ENCODE measurements at places on chromosomes 11 and 22. TPM values are rescaled to one million over a fixed set of nuclear protein-coding genes. Genes with fewer than 3 reads are reported as not detected.

SLC25A18 gene
- total RNA-seq, result not detected

MN1 gene
- total RNA-seq, result 1.3 TPM

TXN2 gene
- 17.9 TPM for total RNA-seq

MS4A4E gene
- total RNA-seq, result not detected

RAPSN gene
- total RNA-seq, result 0.26 TPM

PPARA gene
- 10.5 TPM for total RNA-seq

NELL1 gene
- total RNA-seq, result not detected

MS4A3 gene
- not detected for total RNA-seq

TAGLN gene
- 12.4 TPM for total RNA-seq

PHETA2 gene
- 3.4 TPM for total RNA-seq

SPINDOC gene
- total RNA-seq, result 6.7 TPM

CRYAB gene
- not detected for total RNA-seq

CENPM gene
- total RNA-seq, result 3.5 TPM
